Memory B cell (primary cell): ENCODE measurements at places on chromosomes 11 and 22.

- no peak for DNase-seq
Observed at GRCh38 chr11:27894552-27894951, 194.3 kb upstream of the BDNF start.

DNA sequence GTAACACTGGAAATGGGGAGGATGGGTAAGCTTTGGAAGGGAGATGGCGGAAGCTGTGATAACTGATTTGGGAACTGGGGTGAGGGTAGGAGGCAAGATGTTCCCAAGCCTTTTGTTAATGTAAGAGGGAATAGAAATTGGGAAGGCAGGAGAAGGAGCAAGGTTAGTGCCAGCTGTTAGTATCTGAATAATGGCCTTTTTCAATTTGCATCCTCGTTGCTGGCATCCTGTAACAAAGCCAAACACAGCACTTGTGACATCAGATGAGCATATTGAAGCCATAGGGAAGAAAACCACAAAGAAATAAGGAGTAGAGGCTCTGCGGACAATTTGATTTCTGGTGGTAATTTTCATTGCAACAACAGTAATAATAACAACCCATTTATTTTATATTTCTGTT, 70.9 kb upstream of the CLMP start:
- no peak for DNase-seq

DNA sequence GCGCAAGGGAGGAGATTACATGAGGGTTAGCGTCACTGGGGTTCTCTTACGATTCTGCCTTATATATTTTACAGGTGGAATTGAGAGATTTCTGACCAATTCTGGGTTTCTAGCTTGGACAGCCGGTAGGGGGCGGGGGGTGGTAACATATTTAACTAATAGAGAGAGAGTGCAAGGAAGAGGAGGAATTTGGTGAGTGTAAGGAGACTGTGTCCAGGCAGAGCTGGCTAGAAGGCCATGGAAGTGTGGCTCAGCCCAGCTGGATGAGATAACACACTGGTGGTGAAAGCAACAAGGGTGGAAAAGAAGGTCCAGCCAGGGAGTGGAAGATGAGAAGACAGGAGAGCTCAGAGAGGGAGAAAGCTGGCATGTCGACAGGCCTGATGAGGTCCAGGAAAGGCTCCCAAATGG, 56.5 kb downstream of the ST3GAL4 start:
- DNase-seq: no peak

- DNase-seq: no peak
Observed at GRCh38 chr11:132122735-132123134, 752.3 kb downstream of the NTM start.

DNA sequence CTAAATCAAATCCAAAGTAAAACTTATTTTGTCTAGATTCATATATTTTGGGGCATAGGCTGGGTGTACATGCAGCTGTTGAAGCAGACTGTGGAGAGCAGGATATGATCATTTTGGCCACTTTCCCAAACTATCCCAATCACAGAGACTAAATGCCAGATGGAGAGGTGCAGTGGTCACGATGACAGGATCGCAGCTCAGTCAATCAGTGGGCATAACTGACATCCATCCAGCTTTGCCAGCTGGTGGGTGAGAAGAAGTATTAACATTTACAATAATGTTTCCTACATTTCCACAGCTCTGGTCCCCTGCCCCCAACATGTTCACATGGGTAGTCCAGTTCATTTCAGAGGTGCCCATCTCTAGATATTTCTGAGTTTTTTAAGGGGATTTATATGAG, 255.5 kb upstream of the SESN3 start:
- no peak for DNase-seq

GRCh38 chr11:122617926-122618325, 37.6 kb upstream of the UBASH3B start:
- DNase-seq: no peak

DNA sequence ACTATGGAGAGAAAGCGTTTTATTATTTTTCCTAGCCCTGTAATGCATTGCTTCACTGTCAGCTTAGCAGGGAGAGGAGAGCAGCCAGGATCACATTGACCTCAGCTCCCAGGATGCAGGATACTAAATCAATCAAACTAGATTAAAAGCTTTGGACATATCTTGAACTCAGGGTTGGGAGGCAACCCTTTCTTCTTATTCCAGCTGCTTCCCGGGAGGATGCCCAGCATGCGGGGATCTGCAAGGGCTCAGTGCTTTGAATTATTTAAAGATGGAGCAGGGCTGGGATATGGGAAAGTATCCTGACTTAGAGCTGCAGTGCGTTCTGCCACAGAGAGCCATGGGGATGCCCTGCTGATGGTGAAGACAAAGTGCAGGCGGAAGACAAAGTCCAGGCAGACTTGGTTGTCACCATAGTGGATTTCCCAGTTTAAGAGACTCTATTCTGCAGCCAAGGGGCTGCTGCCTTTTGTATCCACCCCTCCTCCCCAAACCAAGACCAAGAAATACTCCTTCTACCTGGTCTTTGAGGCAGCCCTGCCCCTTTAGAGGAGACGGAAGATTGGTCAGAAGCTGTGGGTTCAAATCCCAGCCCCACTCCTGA, 1035.0 kb downstream of the TBC1D22A start:
- no peak for DNase-seq

GRCh38 chr11:131373756-131374155, 3.3 kb downstream of the NTM start:
- DNase-seq: no peak
